SW 1271 (cell line): ENCODE measurements at places on chromosomes 12 and 14.

- no peak for DNase-seq
Observed at GRCh38 chr14:40229676-40230075, 797.4 kb upstream of the FBXO33 start.

DNA sequence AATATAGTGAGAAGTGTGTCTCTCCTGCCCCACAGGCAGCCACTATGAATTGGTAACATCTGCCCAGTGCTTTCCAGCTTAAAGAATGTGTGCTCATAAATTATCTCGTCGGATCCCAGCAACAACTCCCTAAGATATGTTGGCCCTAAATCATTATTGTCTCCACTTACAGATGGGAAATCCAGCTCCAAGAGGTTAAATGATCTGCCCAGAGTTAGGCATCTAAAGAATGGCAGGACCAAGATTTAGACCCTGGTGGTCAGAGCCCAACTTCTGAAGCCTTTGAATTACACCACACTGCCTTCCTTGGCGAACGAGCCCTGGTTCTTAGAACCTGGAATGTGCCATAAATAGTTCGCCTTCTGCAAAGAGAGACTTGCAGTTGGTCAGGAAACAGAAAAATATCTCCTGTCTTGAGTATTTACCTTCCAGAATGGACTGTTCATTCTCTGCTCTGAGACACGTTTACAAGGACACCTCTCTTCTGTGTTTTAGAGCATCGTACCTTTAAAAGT is 20.1 kb upstream of the PLEK2 start:
- no peak for DNase-seq

GRCh38 chr12:26286186-26286585 is 90.8 kb downstream of the SSPN start:
- DNase-seq: no peak

DNA sequence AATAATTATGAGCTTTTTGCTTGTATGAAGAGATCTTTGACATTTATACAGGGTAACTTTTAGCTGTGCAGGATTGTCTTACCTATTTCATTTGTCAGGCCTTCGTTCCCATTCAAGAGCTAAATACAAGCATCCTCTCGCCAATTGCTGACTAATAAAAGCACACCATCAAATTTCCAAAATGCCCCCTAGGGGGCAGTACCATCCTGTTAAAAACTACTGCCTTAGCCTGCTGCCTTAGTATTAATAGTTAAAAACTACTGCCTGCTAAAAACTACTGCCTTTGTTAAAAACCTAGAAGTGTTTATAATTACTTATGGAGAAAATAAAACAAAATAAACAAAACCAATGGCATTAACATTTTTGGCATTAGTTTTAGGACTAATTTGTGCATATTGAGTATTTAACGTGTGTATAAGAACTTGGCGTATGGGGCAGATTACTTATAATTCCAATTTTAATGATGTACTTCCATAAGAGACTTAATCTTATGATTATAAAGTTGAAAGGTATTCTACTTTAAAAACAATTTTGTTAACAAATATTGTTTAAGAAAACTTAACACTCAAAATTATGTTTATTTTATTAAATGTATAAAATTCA is 3.0 kb upstream of the IFI27L2 start:
- DNase-seq: peak; percentile 82
